ENCODE measurements at places on chromosomes 12 and 14. TPM values are rescaled to one million over a fixed set of nuclear protein-coding genes. Genes with fewer than 3 reads are reported as not detected.

DNA sequence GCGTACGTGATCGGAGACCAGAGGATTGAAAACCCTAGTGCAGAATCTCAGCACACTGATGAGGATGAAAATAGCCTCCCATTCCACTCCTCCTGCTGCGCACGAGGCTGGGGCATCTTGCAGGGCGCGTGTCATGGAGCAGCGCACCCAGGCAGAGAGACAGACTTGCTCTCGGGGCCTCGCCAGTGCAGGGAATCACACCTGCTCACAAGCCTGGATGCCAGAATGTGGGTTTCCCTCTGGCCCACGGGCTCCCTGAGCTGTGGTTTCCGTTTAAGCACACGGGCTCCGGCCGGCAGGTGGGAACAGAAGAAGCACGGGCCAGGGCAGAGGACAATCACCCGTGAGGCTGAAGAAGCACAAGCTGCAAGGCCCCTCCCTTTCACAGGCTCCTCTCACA, 2.0 kb downstream of the FGF6 start:
- H3K27ac ChIP-seq, result no peak overlapping the region
- no peak overlapping the region for H3K4me3 ChIP-seq

The TAS2R20 gene
- total RNA-seq, result 18.2 TPM

The NDRG2 gene
- not detected for total RNA-seq

DNA sequence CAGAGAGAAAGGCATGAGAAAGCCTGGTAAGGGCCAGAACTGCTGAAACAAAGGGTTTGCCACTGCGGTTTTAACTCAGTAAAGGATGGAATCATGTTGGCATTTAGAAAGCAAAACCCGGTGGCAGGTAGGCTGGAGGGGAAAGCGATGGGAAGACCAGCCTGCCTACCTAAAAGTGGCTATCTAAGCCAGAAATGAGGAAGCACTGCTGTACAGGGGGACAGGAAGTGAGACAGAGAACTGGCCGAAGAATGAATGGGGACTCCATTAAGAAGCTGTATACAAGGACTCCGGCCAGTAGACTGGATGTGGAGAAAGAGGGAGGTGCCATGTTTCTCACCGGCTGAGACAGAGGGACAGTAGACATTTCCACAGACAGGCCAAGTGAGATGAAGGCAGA, 48.2 kb downstream of the PPM1H start:
- peaks cover 15% of the 10 kb centered on the region for H3K4me1 ChIP-seq
- DNase-seq, result no peak
- no peaks in the 10 kb centered on the region for H3K27me3 ChIP-seq
- no peak overlapping the region for H3K4me3 ChIP-seq

DNA sequence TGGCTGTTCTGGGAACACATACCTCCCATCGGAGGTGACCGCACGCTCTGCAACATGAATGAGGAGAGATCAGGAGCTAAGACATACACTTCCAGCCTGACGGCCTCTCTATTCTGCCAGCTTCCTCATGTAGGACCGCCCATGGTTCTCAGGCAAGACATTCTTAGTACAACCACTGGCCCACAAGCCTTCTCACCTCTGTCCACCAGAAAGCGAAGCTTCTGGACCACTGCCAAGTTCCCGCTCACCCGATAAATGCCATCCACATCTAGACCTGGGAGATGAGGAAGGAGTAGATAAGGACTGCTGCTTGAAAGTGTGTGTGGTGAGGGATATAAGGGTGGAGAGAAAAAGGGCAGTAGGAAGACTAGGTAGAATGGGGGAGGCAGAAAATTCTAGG, 5.2 kb downstream of the ARHGAP9 start:
- no peak for DNase-seq
- peaks cover 16% of the 10 kb centered on the region for H3K4me1 ChIP-seq
- no peak overlapping the region for H3K4me3 ChIP-seq
- no peaks in the 10 kb centered on the region for H3K36me3 ChIP-seq
- H3K27ac ChIP-seq, result no peak overlapping the region

GRCh38 chr14:101717663-101718490, 43.6 kb upstream of the PPP2R5C start:
- no peak for DNase-seq
- H3K4me3 ChIP-seq, result no peak overlapping the region

DNA sequence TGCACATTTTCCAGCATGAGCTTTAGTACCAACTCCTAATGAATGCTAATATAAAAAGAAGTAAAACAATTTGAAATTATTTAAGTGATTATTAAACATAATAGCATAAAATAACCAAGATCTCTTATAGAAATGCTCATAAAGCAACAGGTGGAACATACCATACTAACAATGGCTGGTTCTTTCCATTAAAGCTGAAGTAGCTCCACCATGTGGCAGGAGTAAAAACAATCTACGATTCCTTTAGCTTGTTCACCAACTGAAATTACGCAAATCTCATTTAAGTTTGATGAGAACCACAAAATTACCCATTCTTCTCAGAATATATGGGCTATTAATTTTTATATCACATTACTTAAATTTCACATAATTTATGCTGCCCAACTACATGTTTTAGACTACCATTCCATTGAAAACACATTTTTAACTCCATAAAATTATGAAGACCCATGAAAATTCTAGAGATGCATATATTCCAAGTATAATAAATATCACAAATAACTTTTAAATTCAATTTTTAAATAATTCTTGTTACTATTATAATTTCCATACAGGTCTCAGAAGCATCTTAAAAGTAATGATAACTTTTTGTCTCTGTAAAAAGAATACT, 213.6 kb downstream of the DAD1 start:
- H3K27me3 ChIP-seq, result no peaks in the 10 kb centered on the region
- peaks cover 6% of the 10 kb centered on the region for H3K4me1 ChIP-seq
- H3K4me3 ChIP-seq, result no peak overlapping the region
- no peak overlapping the region for H3K27ac ChIP-seq

The P2RX2 gene
- total RNA-seq, result not detected

The TAS2R43 gene
- total RNA-seq, result 0.90 TPM

The PAPOLA gene
- total RNA-seq, result 313 TPM

The DYRK2 gene
- total RNA-seq, result 31.5 TPM

DNA sequence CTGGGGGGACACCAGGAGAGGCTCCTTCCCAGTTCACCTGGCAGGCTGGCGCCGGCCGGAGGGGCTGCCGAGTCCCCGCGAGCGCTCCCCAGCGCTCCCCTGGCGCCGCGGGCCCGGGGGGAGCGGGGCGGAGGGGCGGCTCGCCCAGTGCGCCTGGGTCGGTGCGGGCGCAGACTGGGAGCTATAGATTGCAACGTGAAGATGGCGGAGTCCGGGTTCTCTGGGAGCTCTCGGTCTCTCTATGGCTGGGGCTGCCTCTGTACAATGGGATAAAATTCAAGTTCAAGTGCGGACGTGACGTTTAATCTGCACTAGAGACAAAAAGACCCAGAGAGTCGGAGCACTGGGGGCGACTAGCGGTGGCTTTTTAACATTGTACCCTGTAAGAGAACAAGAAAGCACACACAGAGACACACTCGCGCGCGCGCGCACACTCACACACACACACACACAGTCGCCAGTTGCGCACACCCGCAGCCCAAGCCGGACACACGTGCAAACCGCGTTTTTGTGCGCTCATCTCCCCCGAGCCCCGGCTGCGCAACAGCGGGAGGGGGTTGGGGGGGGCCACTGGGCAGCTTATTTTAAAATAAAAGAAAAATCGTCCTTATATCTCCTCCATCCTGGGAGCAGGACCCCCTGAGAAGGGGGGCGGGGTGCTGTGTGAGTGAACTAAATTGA, at the start of gene BCL11B:
BCL11B (minus strand) TSS at position 247 of the 681 bp plus-strand sequence. CDS start 979 bp downstream, outside the sequence.
- H3K4me1 ChIP-seq, result no peaks in the 10 kb centered on the region
- no peaks in the 10 kb centered on the region for H3K36me3 ChIP-seq
- no peaks in the 10 kb centered on the region for H3K27me3 ChIP-seq
- H3K4me3 ChIP-seq, result no peak within 1 kb of the TSS

DNA sequence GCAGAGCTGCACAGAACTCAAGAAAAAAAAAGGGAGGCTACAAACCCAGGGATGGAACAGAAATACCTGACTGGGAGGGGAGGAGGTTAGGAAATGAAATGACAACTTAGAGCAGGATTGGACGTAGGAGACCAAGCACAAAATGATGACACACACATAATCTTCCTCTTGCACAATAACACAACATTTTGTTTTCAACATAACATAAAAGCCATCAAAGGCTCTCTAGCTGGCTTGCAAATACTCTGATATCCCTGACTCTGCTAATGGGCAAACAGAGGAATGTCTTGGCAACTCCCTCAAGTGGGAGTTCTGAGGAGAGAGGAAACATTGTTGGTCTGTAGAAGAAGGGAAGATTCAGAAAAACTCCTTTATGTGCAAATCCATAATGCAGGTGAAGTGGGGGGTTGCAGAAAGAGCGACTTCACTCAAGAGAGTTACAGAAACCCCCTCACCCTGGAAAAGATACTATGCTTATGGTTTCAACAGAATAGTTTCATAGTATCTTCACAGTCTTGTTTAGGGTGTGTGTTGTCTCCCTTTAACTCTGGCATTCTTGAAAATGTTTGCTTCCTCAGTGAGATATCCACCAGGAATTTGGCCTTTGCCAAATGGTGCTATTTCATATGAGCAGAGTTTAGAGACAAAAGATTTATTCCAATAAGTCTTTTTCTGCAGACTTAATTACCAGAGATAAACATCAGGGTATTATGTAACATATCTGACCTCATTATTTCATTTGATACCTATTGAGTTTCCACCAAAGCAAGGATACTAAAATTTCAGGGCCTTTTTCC, 43.8 kb upstream of the LTBP2 start:
- H3K4me1 ChIP-seq, result no peaks in the 10 kb centered on the region
- H3K27me3 ChIP-seq, result no peaks in the 10 kb centered on the region
- H3K4me3 ChIP-seq, result no peak overlapping the region
- DNase-seq, result no peak
- H3K27ac ChIP-seq, result no peak overlapping the region

The LHX5 gene
- not detected for total RNA-seq

The DPPA3 gene
- total RNA-seq, result not detected

DNA sequence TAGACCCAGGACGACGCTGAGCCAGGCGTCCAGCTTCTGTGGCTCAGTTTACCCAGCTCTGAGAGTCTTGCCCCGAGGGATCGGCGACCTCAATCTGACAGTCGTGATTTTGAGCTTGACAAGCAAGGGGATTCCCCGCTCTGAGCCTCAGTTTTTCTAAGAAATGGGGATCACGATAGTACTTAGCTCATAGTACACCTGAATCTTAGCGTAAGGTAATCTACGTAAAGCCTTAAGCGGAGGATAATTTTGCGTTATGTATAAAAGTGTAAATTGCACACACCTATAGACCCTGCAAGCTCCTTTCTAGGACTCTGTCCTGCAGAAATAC, 285 bp downstream of the MVK start:
- no peaks in the 10 kb centered on the region for H3K27me3 ChIP-seq
- peaks cover 27% of the 10 kb centered on the region for H3K4me1 ChIP-seq
- DNase-seq, result no peak
- H3K36me3 ChIP-seq, result peaks cover 18% of the 10 kb centered on the region

The NPAS3 gene
- 6.9 TPM for total RNA-seq

DNA sequence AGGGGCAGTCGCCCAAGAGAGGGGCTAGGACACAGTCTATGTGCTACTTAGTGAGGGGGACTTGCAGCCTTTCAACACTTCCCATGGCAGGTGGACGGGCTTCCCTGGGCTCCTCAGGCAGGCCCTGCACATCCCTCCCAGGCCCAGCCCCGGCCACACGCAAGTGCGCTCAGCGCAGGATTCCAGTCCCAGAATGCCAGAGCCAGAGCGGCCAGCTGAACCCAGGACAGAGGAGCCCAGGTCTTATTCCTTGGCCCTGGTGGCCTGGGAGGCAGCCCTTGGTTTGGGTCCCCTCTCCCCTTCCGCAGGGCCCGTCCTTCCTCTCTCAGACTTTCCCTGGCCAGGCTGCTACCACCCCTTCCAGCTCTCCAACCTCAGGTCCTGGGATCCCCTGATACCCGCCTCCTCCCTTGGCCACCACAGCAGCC, 12.0 kb downstream of the DLK1 start:
- no peaks in the 10 kb centered on the region for H3K27me3 ChIP-seq
- H3K4me1 ChIP-seq, result no peaks in the 10 kb centered on the region
- no peak overlapping the region for H3K27ac ChIP-seq
- no peak for DNase-seq
- H3K4me3 ChIP-seq, result no peak overlapping the region

GRCh38 chr12:13022851-13023271, 21.3 kb upstream of the FAM234B start:
- no peaks in the 10 kb centered on the region for H3K27me3 ChIP-seq
- H3K4me1 ChIP-seq, result no peaks in the 10 kb centered on the region
- H3K36me3 ChIP-seq, result no peaks in the 10 kb centered on the region
- H3K4me3 ChIP-seq, result no peak overlapping the region
- H3K27ac ChIP-seq, result no peak overlapping the region
- DNase-seq, result no peak

The EPYC gene
- total RNA-seq, result not detected

DNA sequence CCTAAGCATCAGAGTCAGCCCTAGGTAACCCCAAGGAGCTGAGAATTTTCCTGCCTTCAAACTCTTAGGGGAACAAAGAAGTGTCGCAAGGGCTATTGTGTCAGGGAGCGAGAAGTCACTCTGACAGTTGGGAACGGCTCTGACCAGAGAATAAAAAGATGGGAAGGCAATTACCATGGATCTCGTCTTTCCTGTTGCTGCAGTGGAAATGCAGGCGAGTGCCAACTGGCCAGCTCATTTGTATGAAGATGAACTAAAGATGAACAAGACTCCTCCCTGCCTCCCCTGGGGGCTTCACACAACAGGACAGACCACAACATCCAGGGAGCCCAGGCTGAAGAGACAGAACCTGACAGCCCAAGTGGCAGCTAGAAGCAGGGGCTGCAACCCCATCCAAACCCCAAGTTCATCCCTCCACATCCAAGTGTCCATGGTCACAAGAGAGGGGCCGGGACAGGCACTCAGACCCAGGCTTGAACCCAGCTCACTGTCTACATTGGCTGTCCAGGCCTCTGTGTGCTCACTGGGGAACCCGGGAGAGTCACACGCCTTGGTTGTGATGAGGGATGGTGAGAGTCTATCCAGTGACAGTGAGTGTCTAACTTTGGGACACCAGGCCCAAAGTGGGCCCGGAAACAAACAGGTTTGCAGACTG, 322.4 kb downstream of the BCL11B start:
- DNase-seq, result no peak
- no peaks in the 10 kb centered on the region for H3K36me3 ChIP-seq
- no peaks in the 10 kb centered on the region for H3K27me3 ChIP-seq
- H3K4me1 ChIP-seq, result no peaks in the 10 kb centered on the region

- DNase-seq, result no peak
- H3K4me3 ChIP-seq, result no peak overlapping the region
- peaks cover 31% of the 10 kb centered on the region for H3K4me1 ChIP-seq
- H3K36me3 ChIP-seq, result no peaks in the 10 kb centered on the region
- H3K27me3 ChIP-seq, result no peaks in the 10 kb centered on the region
- no peak overlapping the region for H3K27ac ChIP-seq
These were observed 3.9 kb downstream of the KDM2B start for GRCh38 chr12:121576851-121577391.

DNA sequence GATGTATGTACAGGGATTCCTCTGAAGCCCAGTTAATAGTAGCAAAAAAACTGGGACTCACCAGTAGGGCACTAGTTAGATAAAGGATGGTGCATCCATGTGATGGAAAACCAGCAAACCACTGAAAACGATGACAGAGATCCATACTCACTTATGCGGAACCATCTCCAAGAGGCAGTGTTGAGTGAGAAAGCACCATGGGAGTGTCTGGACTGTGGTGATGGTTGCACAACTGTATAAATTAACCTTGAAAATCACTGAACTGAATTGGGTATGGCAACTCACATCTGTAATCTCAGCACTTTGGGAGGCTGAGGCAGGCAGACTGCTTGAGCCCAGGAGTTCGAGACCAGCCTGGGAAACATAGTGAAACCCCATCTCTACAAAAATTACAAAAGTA, 53.6 kb upstream of the ZFP36L1 start:
- no peak overlapping the region for H3K27ac ChIP-seq
- H3K4me1 ChIP-seq, result no peaks in the 10 kb centered on the region
- no peak for DNase-seq
- H3K36me3 ChIP-seq, result no peaks in the 10 kb centered on the region
